Amygdala (tissue), 56 donors: ENCODE measurements at places on chromosomes 4 and X.

DNA sequence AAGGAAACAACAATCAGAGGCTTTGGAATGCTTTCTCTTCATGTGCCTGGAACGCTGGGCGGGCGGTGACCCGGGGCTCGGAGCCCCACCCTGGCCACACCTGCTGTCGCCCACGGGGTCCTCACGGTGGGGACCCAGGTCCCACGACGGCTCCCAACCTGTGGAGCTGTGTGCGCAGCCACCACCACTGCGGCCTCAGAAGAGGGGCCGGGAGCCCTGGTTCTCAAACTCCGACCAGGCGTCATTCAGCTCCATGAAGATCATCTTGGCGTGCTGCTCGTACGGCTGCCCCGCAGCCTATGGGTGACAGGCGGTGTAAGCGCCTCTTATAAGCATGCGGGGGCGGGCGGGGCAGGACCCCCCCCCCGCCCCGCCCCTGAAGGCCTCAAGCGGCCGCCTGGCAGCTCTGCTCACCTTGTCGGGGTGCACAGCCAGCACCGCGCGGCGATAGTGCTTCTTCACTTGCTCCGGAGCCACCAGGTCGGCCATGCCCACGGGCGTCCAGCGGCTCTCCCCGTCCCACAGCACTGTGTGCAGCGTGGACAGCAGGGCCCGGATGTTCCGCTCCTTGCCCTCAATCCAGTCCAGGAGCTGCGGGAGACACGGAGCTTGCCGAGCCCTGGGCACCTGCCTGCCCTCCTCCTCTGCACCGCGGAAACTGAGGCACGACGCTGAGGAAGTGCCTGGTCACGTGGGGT is 23.7 kb upstream of the CPLX1 start:
- DNase-seq = no peak

- DNase-seq = no peak
Measured at GRCh38 chrX:11881485-11882170, 123.6 kb downstream of the MSL3 start.

GRCh38 chr4:30068234-30068633 is 651.9 kb upstream of the PCDH7 start:
- no peak for DNase-seq

GRCh38 chr4:154049457-154050181 is 260.7 kb upstream of the SFRP2 start:
- no peak for DNase-seq

DNA sequence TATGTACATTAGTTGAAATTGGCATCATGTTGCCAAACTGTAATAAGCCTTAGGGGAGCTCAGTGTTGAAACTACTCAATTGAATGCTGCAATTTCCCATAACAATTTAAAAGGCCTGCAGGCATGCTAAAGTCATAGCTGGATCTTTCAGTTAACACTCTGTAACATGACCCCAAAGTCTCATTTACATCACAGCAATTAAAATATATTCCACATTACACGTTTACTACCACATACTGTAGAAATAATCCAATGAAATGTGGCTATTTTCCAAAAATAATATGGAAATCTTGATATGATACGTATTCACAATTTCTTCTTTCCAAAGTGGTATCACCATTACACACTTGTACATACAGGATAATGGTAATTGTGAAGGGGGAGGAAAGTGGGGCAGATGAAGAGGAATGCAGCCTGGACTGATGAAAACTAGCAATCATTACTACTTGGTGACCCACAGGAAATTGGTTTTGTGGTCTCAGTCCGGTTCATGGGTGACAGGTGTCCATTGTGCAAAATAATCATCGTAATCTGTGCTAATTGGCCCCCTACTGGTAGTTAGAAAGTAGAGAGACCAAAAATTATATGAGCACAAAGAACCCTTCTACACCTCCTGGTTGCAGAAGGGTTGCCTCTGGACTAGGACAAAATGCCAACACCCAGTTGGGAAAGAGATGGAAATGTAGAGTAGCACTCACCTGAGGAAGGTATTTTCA is 63.7 kb downstream of the TENM3 start:
- DNase-seq = no peak

GRCh38 chr4:161585011-161585410 is 578.8 kb downstream of the FSTL5 start:
- DNase-seq = no peak

- no peak for DNase-seq
Measured at GRCh38 chrX:53474707-53475106, 40.5 kb upstream of the HSD17B10 start.

- DNase-seq = no peak
Measured at GRCh38 chrX:2325076-2325784, 175.5 kb downstream of the DHRSX start.

GRCh38 chrX:153609917-153610835 is 11.2 kb upstream of the CCNQ start:
- peak; percentile 75 for DNase-seq

GRCh38 chr4:118327554-118328241 is 25.1 kb downstream of the PRSS12 start:
- DNase-seq = no peak

- no peak for DNase-seq
Measured at GRCh38 chr4:153045111-153045982, 109.2 kb downstream of the FHDC1 start.

DNA sequence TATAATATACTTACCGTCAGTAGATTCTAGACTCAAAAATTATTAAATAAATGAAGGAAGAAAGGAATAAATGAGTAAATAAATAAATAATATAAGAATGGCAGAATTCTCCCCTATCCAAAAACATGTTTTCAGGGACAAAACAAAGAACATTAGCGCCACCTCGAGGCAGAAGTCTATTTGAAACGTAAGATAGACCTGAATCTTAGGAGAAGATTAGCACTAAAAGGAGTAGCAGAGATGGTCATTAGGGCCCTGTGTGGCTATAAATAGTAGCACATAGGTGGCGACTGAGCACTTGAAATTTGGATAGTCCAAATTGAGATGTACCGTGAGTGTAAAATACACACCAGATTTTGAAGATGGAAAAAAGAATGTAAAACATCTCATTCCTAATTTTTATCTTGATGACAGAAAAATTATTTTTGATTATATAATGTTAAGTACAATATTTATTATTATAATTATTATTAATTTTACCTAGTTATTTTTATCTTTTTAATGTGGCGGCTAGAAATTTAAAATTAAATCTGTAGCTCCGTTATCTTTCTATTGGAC is 24.3 kb upstream of the SRD5A3 start:
- peak; percentile 44 for DNase-seq

DNA sequence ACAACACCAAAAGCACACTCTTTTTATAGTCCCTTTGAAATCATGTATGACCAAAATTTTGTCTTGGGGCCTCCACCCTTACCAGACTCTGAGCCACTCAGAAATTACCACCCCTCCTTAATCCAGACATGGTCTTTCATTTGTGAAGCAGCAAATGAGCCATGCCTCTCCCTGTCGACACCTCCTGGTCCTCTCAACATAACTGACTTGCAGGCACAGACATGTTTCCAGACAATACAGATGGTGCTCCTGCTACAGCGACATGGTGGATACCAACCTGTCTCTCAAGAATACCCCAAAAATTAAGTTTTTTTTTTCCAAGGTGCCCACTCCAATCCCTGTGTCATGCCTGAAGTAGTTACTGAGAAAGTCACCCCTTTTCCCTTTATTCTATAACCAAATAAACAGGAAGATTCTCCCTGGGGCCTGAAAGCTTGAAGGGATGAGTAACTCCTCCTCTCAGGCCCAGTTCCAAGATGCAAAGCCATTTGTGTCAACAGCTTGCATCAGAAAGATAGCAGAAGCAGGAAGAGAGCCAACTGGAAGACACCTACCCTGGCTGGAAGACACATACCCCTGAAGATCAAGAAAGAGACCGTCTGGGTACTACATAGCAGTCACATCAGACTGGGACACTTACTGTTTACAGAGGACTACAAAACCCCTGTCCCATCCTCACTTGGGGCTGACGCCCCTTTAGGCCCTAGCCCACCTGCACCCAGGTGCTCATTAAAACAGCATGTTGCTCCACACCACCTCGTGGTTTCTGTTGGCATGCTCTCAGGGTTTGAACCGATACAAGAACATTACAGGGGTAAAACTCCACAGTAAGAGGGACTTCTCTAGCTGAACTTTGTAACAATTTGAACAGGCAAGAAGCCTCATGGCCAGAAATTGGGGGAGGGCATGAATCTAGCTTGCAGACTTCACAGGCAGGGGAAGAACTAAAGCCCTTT is 5.5 kb upstream of the UGT2B17 start:
- DNase-seq = no peak

GRCh38 chr4:52868133-52868532 is 6.0 kb downstream of the RASL11B start:
- peak; percentile 6 for DNase-seq

DNA sequence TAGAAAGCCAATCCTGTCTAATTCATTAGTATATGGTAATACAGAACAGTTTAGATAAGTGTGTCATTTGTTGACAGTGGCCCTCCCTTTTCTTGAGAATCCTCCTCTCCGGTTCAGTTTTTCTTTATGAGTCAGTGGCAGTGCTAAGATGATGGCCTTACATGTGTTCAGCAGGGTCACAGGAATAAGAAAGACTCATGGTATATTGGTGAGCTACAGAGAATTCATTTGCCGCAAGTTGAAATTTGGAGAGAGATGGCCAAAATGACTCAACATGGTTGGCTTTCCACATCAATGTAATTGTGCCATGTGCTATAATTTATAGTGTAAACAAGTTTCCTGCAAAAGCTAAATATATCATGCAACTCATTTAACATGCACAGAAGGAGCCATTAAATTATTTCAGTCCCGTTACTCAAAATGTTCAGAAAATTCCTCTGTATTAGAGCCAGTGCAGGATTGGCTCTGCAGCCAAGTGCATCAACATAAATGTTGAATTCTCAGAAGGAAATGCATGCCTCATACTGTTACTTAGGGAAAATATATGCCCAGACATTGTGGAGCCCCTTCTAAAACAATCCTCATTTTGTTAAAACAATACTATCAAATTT is 374.3 kb downstream of the AFF2 start:
- DNase-seq = no peak

DNA sequence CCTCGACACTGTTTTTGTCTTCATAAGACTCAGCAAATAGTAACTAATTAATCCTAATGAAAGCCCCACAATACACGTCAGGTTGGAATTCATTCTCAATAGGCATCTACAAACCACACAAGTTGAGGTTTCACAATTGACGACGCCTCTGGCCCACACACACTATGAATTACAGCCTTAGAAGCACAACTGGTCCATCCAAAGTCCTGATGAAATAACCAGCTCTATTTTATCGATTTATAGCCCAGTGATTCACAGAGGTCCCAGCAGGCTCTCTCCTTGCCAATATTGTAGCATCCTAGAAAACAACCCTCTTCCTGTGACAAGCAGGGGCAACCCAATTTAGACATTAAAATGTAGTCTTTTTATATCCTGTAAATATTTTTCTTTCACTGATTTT is 112.1 kb downstream of the NR3C2 start:
- DNase-seq = no peak
